ENCODE measurements at places on chromosomes 1 and 21. TPM values are rescaled to one million over a fixed set of nuclear protein-coding genes. Genes with fewer than 3 reads are reported as not detected.
A peak's percentile ranks its signal among the peaks of the same experiment; 100 is the strongest.

- DNase-seq, result peak; percentile 65
These were observed 23.9 kb upstream of the PRSS38 start for GRCh38 chr1:227791425-227792143.

The OVAAL gene
- total RNA-seq, result not detected

GRCh38 chr1:244454412-244454811 lies 2.7 kb upstream of the ADSS2 start:
- no peak for DNase-seq

The IL12RB2 gene
- total RNA-seq, result 1.5 TPM

The PRDM2 gene
- total RNA-seq, result 42.6 TPM

The CYP4A22 gene
- 4.1 TPM for total RNA-seq

The CASQ1 gene
- total RNA-seq, result 0.57 TPM

GRCh38 chr21:44778983-44779382 lies 22.6 kb downstream of the UBE2G2 start:
- DNase-seq, result no peak

The VCAM1 gene
- 539 TPM for total RNA-seq

GRCh38 chr1:199931666-199932377 lies 95.7 kb upstream of the NR5A2 start:
- no peak for DNase-seq

GRCh38 chr1:25522031-25522655 lies 21.3 kb upstream of the LDLRAP1 start:
- DNase-seq, result peak; percentile 72

DNA sequence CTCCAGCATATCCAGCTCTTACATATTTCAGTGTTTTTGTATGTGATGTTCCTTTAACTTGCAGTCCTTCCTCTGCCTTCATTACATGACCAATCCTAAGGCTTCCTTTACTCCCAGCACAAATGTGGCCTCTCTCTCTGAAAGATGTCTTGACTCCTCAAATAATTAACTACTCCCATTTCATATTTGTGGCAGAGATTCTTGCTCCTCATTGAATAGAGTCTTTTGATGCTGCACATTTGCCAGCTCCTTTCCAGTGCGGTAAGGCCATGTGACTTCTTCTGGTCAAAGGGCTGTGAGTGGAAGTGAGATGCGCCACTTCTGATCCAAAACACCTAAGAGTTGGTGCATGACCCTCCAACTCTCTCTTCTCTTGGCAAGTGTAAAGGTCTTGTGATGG lies 19.1 kb upstream of the LAMC1 start:
- DNase-seq, result no peak

The RBM11 gene
- 3.3 TPM for total RNA-seq

- peak; percentile 79 for DNase-seq
These were observed 261.1 kb downstream of the CAMTA1 start for GRCh38 chr1:7046314-7046713.

GRCh38 chr1:62688687-62689085 lies 500 bp upstream of the DOCK7 start:
- DNase-seq, result no peak

The C1orf185 gene
- not detected for total RNA-seq

DNA sequence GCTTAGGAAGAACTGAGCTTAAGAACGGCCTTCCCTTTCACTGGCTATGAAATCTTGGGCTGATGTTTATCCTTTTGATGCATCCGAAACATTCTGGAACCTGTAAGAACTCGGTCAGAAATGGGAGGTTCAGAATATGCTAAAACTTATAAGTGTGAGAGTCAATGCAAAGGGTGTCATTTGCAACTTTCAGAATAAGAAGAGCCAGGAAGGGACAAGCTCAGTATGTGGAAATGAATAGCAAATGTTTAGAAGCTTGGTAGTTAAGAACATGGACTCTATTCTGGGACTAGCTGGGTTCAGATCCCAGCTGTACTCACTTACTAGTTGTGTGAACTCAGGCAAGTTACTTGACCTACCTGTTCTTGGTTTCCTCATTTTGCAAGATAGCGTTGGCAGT lies 234.1 kb downstream of the OMA1 start:
- DNase-seq, result no peak

GRCh38 chr21:41958886-41959563 lies 5.2 kb upstream of the C2CD2 start:
- DNase-seq, result no peak

The KANK4 gene
- 0.50 TPM for total RNA-seq

GRCh38 chr1:66069976-66070876 lies 277.5 kb downstream of the PDE4B start:
- DNase-seq, result no peak

GRCh38 chr1:208988811-208989222 lies 594.7 kb upstream of the CAMK1G start:
- peak; percentile 59 for DNase-seq

DNA sequence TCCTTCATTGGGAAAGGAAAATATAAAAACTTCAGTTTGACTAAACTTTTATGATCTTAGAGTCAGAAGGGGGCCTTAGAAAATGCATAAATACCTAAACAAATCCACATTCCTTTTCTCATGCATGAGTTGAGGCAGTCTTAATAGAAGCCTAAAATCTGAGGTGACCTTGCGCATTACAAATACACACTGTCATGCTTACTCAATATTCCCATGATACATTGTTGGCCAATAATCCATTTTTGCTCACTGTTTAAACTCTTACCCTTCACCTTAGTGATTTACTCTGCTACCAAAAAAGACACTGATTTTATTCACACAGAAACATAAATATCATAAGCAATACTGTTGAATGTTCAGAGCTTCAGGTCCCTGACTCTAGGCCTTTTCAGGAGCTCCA lies 19.1 kb upstream of the TMCO1 start:
- no peak for DNase-seq

DNA sequence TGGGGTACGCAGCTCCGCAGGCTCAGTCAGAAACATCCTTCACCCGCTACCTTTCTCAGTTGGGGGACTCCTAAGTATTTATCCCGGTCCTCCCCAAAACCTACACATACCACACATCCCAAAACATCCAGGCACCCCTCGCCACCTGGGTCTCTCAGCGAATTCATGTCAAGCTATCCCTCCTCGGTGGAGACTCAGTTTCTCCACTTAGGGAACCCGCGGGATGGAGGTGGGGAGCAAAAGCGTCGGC lies 1.3 kb upstream of the ZBTB7B start:
- DNase-seq, result no peak

DNA sequence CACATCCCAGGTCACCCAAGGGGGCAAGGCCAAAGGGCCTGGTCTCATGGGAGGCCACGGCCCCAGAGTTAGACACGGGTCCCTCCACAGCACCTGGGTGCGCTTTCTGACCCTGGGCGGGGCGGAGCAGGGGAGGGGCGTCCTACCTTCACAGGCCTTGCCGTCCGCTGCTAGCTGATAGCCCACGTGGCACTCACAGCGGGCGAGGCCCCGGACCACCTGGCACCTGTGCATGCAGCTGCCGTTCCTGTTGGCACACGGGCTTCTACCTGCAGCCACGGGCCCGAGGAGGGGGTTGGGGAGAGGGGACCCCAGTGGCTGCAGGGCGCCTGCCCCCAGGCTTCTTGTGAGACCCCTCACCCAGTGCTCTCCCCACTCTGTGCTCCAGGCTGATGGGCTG lies 59.9 kb downstream of the ARHGEF16 start:
- DNase-seq, result no peak

DNA sequence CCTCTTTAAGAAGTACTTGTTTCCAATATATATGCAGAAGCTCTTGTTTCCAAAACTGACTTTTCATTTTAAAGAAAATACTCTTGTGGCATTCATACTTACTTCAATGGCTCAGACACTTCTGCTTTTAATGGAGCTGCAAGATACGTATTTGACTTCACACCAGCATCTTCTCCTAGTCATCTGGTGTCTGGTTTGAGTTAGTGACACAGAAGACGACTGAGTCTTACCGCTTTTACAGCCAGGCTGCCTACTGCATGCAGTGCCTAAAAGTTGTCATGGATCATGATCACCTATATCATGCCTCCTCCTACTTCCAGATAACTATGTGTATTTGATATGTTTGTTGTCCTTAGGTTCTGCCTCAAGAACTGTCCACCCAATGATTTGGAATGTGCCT lies 185.9 kb downstream of the TPR start:
- DNase-seq, result no peak

DNA sequence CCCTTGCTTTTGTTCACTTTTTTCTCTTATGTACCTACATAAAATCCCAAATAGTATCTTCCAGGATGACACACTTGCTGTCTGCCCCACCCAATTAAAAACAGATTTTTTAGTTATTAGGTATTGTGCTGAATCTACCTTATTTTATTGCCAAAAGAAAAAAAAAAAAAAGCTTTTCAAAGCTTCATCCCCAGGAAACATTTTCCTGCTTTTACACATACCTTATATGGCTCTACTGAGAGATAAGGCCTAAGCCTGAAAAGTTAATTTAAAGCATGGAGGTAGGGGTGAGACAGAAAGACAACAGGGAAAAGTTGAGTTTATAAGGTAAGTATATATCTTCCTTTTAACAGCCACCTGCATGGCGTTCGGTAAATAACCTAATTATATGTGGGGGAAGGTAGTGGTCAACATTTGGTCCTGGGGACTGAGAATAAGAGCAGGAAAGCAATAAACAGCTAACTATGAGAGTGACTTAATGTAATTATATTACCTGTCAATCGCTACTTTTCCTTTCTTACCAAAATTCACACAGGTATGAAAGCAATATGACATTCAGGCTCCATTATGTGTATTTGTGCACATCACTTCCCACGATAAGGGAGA lies 54.6 kb upstream of the BOLA1 start:
- peak; percentile 3 for DNase-seq

- DNase-seq, result no peak
These were observed 94.7 kb downstream of the NTMT2 start for GRCh38 chr1:170240409-170240808.

DNA sequence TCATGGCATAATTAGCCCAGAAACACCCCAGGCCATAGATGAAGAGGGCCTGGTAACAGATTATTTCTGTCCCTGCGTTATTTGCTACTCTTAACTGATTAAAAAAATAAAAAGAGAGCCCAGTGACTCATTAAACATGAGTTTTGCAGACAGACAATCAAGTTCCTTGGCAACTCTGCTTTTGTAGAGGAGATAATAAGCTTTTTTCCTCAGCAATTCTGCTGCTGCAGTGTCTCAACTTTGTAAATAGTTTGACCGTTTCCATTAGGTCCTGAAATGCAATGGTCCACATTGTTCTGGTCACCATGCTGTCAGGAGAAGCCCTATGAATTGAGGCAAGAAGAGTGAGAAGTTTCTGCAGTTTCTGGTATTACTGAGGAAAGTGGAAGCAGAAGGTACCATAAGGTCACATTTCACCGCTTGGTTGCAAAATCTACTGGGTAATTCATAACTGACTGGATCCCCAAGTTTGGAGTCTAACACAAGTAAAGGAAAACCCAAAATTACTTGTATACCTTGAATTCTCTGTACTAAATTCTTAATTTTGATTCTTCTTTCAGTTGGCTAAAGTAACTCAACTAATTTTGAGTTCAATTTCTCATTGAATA lies 139.5 kb downstream of the ZZZ3 start:
- no peak for DNase-seq

The TLCD4 gene
- 7.1 TPM for total RNA-seq

GRCh38 chr1:54256522-54257345 lies 56.8 kb downstream of the MRPL37 start:
- no peak for DNase-seq

Measured in kidney (tissue), 22 donors.